Amniotic epithelial cell (primary cell): ENCODE measurements at places on chromosomes 6 and 20.
A peak's percentile ranks its signal among the peaks of the same experiment; 100 is the strongest.

GRCh38 chr20:34984756-34985261, 29.1 kb downstream of the MYH7B start:
- no peak for DNase-seq

DNA sequence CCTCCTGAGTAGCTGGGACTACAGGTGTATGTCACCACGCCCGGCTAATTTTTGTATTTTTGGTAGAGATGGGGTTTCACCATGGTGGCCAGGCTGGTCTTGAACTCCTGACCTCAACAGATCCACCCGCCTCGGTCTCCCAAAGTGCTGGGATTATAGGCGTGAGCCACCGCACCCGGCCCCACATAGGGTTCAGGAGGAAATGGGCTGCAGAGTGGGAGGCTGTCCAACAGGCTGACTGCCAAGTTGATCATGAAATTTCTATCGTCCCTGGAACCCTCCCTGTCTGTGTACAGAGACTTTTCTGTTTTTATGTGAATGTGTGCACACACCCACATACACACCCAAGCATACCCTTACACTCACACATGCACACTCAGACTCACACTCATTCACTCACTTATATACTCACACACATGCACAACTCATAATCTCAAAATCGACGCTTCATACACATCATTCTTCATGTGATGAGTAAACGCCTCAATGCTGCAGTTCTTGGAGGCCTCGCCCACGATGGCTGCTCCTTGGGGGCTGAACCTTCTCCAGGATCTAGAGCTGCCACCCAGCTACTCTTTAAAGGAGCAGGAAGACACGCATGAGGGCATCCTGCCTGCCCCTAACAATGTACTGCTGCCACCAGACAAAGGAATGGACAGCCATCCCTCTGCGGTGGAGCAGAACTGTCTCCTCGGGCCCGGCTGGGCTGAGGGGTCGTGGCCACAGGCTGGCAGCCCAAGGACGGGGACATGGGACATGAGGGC, 35.6 kb downstream of the SUN5 start:
- no peak for DNase-seq

DNA sequence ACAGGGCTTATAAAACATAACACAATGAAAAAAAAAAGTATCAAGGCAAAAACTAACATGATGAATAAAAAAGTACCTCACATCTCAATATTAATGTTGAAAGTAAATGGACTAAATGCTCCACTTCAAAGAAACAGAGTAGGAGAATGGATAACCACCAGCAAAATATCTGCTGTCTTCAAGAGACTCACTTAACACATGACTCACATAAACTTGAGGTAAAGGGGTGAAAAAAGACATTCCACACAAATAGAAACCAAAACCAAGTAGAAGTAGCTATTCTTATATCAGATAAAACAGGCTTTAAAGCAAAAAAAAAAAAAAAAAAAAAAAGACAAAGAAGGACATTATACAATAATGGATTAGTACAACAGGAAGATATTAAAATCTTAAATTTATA, 86.9 kb downstream of the TBC1D32 start:
- DNase-seq = peak; percentile 71

DNA sequence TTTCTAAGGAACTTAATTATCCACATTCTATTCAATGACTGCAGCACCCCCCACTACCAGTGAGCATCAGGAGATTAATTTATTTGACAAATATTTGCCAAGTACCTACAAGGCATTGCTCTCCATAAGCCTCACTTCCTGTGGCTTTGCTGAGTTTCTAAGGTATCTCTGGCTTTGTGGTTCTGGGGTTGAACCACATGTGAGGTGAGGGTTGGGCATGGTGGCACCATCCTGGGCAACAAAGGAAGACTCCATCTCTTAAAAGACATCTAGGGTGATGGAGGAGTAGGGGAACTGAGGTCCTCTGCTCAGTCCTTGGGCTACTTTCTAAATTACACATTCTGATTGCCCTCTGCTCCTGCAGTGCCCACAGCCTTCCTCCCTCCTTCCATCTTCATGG, 25.5 kb upstream of the WFDC2 start:
- DNase-seq = no peak

DNA sequence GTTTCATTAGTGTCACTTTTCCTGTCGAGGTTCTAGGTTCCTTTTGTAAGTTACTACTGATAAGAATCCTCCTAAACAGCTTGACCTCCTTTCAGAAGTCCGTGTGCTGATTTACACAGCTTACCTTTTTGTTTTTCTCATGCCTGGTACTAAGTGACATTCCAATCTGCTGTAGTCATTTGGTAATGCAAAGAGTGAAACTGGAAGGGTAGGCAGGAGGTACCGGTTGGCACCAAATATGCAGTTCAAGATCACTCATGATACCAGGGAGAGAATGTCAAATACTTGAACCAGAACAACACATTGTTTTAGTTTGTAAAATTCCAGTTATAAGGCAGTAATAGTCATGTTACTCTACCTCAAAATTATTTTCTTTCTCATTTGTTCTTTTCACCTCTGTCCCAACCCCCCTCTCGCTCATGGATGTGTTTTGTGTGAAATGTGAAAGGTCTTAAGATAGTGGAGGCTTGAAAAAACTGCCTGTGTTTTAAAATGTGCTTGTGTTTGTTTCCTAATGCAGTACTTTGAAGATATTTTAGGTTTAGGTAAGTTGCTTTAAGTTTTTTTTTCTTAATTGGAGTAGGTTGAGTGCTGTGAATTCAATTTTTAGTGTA, 23.2 kb downstream of the AFDN start:
- DNase-seq = peak; percentile 93

DNA sequence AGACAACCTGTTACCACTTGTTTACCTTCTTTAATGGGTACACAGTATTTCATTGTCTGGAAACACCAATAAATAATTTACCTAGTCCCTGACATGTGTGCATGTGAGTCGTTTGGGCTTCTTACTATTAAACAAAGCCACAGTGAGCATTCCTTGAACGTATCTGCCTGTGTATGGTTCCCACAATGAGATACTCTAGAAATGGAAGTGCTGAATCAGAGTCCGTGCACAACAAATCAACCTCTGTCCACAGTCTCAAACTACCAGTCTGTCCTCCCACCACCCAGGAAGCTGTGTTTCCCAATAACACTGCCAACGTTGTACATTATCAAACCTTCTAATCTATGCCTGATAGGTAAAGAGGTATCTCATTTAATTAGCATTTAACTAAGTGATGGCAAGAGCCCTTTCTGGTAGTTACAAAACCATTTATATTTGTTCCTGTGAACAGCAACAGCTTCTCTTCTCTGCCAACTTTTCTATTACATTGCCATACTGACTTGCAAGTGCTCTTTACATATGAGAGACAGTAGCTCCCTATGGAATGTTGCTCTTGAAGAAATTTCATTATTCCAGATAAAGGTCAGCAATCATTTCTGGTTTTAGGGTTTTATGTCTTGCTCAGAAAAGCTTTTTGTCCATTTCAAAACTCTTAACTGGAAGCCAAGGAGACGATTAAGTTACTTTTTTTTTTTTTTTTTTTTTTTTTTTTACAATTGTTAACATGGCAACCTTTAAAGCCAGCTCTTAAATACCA, 14.7 kb downstream of the JAG1 start:
- DNase-seq = peak; percentile 53

DNA sequence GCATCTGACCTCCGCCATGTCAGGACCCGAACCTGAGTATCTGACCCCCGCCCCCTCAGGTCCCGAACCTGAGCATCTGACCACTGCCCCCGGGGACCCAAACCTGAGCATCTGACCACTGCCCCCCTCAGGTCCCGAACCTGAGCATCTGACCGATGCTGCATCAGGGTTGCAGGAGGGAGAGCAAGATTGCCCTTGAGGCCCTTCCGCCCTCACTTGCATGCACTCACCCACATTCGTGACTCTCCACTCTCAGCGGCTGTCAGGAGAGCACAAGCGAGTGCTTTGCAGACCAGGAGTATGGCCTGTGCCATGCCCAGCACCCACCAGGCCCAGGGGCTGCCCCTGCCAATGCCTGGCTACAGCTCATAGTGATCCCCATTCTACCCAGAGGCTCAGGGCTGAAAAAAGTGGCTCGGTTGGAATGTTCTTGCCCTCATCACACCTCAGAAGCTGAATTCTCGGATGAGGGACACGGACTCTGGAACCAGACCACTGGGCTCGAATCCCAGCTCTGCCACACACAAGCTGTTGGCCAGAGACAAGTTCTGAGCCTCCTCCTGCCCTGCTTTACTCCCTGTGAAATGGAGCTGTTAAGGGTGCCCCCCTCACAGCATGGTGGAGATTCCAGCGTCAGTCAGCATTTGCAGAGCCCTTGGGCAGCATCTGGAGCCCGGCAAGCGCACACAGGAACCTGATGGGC, 82.1 kb downstream of the DLL1 start:
- no peak for DNase-seq

GRCh38 chr6:149821492-149821891, 42.7 kb downstream of the LRP11 start:
- no peak for DNase-seq

GRCh38 chr6:154615483-154616025, 105.1 kb upstream of the CNKSR3 start:
- DNase-seq = peak; percentile 89

DNA sequence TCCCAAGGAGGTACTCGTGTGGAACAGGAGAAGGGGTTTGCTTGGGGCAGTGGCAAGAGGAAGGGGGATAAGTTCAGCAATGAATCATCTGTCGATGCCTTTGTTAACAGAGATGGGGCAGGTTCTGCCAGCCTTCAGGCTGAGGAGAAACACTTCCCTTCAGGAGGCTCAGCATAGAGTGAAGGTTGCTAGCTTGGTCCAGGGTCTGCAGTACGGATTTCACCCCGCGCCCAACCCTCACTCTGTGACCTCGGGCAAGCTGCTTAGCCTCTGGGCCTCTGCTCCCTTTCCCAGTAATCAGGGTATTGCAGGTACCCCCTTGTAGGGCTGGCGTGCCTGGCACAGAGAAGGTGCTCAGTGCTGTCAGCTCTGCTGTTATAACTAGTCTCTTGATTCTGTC, 7.5 kb downstream of the CAPN11 start:
- DNase-seq = no peak

GRCh38 chr6:15887491-15888461, 224.9 kb upstream of the DTNBP1 start:
- DNase-seq = no peak

- DNase-seq = no peak
These were observed 12.7 kb downstream of the TP53INP2 start for GRCh38 chr20:34716921-34717229.

- DNase-seq = no peak
These were observed 2.8 kb downstream of the CCN5 start for GRCh38 chr20:44717986-44718385.

GRCh38 chr20:23167431-23167830, 81.3 kb upstream of the CD93 start:
- DNase-seq = no peak

GRCh38 chr6:88992741-88993552, 29.5 kb upstream of the RNGTT start:
- peak; percentile 11 for DNase-seq

- DNase-seq = peak; percentile 98
These were observed 323.1 kb downstream of the HDGFL1 start for GRCh38 chr6:22892452-22892851.

DNA sequence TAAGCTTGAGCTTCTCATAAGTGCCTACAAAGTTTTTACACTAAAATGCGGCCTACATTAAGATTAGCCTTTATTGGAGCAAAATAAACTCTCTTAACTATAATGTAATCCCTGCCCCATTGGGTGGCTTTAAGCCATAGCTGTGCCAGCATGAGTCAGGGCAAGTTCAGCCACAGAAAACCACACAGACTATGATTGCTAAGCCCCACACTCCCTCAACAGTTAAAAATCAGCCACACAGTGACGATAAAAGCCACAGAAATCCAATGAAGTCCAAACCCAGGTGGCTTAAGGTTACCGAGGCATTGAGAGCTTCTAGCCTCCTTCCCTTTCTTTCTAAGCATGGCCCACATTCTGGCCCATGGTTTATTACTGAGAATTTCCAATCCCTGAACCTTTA, 61.6 kb downstream of the GRM1 start:
- DNase-seq = no peak

DNA sequence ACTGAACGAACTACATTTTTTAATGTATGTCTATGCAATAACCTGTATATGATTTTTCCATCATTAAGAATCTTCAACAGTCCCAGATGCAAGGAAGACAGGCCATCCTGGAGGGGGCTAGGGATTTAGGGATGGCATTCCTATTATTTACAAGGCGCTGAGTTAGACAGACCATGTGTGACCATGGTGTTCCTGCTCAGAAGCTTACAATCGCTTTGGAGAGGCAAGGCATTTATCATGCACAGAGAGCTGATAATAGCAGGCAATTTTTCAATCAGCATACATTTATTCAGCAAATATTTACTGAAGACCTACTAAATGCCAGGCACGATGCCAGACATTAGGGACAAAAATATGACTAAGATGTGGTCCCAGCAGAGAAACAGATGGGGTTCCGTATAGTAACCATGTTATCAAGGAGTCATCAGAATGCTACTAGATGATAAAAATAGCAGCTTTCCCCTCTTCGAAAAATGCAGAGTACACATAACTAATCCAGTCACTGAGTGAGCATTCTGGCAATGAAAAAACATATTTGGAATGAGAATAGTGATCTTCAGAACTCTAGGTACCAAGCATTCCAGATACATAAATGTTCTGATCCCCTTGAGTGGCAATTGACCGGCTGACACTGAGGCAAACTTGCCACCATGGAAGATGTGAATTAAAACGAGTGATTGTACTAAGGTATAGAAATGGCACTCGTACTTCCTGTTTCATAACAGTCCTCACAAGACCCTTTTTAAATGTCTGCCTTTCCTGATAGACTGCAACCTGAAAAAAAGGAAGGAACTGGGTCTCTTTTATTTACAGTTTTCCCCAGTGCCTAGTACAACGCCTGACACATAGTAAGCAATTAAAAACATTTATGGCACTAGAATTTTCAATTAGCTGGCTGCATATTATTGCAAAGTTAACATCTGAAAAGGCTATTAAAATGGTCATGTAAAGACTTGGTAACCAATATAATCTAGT, 135.7 kb downstream of the ATXN1 start:
- DNase-seq = no peak

GRCh38 chr6:151376440-151376839, 14.9 kb downstream of the ZBTB2 start:
- no peak for DNase-seq

DNA sequence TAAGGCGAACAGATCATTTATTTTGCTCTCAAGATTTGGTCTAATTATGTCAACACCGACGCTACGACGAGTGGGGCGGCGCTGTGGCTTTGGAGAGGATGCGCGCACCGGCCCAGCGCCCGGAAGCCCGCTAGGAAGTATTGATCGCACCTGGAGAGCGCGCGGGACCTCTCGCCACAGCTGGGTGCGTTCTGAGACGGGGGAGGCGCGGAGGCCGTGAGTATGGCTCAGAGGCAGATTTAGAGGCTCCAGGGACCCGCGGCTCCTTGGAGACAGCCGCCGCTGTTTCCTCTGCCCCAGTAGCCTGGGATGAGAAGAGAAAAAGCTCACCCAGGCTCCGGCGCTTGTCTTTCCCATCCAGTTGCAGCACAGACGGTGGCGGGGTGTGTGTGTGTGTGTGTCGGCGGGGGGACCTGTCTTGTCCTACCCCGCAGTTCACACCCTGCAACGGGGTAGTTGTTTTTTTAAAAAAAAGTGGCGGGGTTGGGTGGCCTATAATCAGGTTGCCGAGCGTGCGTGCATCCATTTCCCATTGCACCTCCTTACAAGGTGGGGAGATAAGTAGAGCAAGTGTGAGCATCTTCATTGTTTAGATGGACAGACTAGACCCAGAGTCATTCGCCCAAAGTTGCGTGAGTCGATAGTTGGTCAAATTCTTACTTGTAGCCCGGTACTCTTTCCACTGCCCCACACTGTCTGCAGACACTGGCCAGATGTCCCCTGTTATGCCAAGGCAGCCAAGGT, 11.2 kb downstream of the TFAP2D start:
- no peak for DNase-seq

- peak; percentile 50 for DNase-seq
These were observed 21.4 kb upstream of the PREP start for GRCh38 chr6:105424175-105424783.

- peak; percentile 7 for DNase-seq
These were observed 138.4 kb downstream of the KCNQ5 start for GRCh38 chr6:72760114-72760793.
